ENCODE measurements at places on chromosomes 16 and 17.

GRCh38 chr16:86982912-86983311, 334.3 kb downstream of the C16orf95 start:
- DNase-seq: no peak

GRCh38 chr16:10982465-10983150, 38.2 kb downstream of the CLEC16A start:
- no peak for DNase-seq

- no peak for DNase-seq
Measured at GRCh38 chr17:57121308-57122042, 36.4 kb downstream of the AKAP1 start.

DNA sequence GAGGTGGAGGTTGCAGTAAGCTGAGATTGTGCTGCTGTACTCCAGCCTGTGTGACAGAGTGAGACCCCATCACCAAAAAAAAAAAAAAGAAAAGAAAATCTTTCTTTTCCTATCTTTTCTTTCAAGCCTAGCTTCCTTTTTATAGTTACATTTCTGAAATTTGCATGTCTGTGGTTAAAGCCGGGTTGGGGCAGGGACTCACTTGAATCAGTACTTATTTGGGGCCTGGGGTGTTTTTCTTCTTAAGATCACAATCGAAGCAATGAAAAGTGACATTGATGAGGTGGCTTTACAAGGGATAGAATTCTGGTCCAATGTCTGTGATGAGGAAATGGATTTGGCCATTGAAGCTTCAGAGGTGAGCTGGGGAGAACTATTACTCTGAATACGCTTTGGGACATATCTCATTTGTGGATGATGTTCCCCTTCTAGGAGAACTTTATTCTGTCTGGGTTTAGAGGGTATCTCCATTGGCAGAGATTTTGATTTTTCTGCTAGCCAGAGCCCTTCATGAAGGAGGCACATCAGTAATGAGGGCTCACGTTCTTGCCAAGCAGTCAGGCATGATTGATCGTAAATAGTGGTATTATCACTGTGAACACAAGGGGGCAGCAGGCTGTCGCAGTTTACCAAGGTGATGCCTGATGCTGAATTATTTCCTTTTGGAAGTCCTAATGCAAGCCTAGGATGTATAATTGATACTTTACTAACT, 14.3 kb downstream of the KPNB1 start:
- DNase-seq: peak; percentile 42

GRCh38 chr17:73600103-73600871, 44.0 kb downstream of the SDK2 start:
- no peak for DNase-seq

DNA sequence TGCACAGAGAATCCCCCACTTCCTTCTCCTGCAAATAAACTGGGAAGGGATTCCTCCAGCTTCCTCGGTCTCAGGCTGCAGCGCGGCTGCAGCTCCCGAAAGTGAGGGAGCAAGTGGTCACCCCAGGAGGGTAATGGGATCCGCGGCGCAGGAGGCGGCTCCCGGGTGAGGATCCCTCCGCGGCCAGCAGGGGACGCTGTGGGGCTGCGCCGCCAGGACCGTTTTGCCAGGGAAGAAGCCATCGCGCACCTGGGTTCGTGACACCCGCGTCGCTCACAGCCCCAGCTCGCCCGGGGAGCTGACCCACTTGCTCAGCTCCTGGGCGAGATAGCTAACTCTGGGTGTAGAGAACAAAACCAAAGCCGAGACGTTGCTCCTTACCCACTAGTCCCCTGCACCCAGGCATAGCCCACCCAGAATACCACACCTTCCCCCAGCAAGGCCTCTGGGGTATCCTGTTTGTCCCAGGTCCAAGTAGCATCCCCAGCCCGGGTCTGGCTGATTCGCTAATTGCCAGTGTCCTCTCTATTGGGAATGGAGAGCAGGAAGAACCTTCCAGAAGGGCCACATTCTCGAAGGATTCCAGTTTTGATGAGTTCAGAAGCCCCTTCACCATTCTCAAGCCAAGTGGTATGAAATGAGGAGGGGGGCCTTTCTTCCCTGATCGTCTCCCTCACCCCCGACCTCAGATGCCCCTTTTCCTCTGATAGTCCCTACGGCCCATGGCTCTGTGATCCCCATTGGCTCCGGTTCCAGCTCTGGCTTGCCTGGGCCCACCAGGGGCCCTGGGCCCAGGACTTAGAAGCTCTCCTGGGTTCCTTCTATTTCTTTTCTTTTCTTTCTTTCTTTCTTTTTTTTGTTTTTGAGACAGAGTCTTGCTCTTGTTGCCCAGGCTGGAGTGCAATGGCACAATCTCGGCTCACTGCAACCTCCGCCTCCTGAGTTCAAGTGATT, 14.1 kb downstream of the CYGB start:
- no peak for DNase-seq

DNA sequence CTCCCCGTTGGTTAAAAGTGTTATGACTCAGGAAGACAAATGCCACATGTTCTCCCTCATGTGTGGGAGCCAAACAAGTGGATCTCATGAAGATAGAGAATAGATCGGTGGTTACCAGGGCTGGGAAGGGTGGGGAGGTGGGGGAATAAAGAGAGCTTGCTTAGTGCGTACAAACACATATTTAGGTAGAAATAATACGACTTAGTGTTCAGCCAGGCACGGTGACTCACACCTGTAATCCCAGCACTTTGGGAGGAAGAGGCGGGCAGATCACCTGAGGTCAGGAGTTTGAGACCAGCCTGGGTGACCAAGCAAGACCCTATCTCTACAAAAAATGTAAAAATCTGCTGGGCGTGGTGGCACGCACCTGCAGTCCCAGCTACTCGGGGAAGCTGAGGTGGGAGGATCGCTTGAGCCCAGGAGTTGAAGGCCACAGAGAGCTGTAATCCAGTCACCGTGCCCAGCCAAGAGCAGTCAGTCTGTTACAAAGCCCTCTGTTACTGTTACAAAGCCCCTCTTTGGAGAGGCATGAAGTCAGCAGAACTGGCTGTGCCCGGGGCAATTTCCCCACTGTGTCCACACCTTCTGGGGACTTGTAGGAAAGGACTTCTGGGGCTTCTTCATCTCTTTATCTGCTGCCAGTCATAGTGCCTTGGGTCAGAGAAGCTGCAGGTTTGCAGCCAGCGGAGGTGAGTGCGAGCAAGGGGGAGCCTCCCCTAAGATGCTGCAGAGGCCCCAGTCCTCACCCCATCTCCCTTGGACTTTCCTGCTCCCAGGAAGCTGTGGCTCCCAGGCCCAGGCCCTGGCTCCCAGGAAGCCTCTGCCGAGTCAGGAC, 4.3 kb upstream of the ALDH3A1 start:
- DNase-seq: no peak

DNA sequence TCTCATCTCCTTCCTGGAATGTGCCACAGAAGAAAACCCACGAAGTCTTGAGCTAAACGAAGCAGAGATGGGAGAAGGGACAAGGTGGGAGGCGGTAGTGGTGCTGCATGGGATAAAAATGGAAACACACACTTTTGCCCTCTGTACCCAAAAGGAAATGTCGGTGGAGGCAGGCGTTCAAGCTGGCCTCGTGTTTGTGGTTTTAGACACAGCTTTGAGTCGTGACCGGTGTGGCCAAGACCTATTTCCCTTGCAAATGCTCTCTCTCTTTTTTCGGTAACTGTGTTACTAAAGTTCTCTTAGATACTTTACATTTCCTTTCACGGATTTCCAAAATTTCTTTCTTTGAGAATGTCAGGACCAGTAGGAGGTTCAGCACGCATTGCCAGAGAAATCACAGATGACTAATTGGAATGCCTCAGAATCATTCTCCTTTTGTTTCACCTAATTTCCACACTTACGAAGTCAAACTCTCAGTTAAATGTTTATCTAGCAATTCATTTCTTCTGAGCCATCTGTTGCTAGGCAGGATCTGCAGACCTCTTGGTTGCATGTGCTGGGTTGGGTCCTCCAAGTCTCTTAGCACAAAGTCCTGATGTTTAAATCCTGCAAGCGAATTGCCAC, 412.3 kb downstream of the MAF start:
- no peak for DNase-seq

- DNase-seq: no peak
Measured at GRCh38 chr16:56860226-56861020, 4.6 kb upstream of the SLC12A3 start.

DNA sequence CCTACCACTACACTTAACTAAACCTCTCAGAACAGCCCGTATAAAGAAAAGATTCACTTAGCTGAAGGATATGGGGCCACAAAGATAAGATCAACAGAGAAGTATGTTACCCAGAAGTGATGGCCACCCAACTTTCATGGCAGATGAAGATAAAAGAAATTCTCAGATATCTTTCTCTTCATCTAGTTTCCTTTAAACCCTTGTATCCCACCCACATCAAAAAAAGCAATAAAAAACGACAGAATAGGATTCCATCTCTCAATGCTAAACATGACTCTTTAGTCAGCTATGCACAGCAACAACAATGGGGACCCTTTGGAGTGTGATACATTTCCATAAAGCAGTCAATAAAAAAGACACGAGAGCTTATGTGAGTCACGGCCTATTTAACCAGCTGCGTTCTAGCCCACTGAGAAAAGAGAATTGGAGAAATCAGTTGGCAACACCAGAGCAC, 86.6 kb downstream of the SNX11 start:
- DNase-seq: no peak

GRCh38 chr16:88826070-88826840, 14.5 kb upstream of the APRT start:
- DNase-seq: no peak

GRCh38 chr16:81238296-81239011, at the start of gene BCO1:
TSS of gene BCO1 (plus strand) at chr16:81238689. CDS start at chr16:81238909, 220 bp downstream.
- DNase-seq: no peak

DNA sequence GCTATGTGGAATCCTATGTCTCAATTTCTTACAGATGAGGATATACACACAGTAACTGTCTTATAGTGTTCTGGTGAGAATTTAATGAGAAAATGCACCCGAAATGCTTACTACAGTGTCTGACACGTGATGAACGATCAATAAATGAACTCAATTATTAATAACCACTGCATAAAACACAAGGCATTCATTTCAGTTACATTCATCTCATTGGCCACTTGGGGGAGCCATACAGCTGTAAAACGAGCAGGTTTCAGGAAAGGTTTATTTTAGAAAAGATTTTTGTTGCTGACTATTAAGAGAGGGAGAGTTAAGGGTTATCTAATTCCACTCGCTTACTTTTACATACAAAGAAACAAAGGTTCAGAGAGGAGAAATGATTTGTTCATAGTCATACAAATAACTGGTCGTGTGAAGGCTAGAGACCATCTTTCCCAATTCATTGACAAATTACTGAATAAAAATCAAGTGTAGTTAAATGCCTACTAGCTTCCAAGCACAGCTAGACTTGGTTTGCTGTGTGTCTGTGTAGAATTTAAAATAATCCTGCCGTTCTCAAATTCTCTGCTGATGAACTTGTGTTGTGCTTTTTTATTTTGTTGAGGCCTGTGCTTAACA, 160.1 kb downstream of the MAP2K4 start:
- DNase-seq: peak; percentile 31

DNA sequence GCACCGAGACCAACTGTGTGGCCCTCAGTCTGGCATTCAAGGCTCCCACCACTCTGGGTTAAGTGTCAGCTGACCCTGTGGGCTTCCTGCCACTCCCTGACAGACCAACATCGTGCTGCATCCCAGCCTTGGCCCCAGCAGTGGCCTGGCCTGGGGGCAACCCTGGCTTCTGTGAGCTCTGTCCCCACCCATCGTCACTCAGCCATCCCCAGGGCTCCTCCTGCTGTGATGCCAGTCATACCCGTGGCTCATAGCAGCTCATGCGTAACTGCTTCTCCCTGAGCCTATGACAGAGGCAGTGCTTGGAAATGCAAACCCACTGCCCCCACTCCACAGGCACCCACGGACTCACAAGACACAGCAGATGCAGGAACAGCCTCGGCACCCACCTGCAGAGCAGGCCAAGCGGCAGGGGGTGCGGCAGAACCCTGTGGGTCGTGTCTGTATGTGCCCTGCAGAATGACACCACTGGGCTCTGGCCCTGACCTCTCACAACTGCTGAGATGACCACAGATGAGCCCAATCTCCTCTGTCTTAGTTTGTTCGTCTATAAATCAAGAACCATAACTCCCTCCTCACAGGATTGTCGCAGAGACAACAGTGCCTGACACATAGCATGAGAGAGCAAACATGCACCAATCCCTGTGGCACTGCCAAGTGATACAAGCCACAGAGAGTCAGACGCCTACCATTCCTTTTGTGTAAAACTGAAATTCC, 26.6 kb downstream of the PIEZO1 start:
- DNase-seq: no peak

GRCh38 chr17:76196675-76197074, 43.6 kb downstream of the RNF157 start:
- no peak for DNase-seq

DNA sequence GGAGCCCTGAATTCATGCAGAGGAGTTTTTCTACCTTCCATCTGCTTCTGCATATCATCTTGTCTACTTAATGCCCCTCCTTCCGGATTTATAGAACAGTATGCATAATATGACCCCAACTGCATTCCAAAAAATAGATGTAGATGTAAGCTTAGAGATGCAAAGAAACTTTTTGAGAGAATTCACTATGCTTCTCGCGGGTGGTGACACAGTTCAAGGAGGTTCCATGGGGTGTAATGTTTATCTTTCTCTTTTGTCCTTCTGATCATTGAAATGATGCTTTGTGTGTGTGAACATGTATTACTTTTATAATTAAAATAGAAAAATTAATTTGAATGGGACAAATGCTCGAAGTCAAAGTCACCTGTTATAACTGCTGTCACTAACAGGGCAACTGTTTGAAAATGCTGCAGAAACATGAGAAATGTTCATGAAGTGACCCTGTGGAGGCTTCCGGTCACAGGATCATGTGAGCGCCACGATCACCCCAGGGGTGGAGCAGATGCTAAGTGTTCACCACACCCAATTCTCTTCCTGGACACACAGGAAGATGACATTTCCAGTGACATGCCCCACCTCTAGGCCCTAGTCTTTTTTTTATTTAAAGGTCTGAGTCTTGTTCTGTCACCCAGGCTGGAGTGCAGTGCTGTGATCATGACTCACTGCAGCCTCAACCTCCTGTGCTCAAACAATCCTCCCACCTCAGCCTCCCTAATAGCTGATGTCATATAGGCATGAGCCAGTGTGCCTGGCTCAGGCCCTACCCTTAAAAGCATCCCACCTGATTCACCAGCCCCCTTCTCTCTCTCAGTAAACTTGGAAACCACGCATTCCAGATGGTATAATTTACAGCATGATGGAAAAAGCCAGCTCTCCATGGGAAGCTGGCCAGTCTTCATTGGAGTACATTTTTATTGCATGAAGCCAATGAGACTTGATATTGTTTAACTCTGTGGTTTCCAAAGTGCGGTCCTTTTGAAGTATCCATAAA, 21.0 kb upstream of the AGRP start:
- DNase-seq: no peak

- no peak for DNase-seq
Measured at GRCh38 chr16:31265329-31266245, 5.8 kb downstream of the ITGAM start.

GRCh38 chr17:7038025-7038862, 2.4 kb downstream of the SLC16A13 start:
- DNase-seq: no peak
